Eye (tissue), 1 donor: ENCODE measurements at places on chromosomes 4 and X.

DNA sequence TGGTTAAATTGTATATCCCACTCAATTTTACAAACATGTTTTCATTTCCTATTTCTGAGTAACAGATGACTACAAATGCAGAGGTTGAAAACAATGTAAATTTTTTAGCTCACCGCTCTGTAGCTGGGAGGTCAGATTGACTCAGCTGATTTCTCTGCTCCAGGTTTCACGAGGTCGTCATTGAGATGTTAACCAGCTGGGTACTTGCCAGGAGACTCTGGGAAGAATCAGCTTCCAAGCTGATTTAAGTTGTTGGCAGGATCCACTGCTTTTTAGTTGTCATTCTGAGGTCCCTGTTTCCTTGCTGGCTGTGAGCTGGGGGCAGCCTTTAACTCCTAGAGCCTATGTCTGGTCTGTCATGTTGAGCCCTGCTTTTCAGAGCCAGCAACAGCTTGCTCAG, 864.3 kb upstream of the AGA start:
- DNase-seq: no peak

- no peak for DNase-seq
Measured at GRCh38 chrX:110114260-110114776, 111.4 kb downstream of the TMEM164 start.

DNA sequence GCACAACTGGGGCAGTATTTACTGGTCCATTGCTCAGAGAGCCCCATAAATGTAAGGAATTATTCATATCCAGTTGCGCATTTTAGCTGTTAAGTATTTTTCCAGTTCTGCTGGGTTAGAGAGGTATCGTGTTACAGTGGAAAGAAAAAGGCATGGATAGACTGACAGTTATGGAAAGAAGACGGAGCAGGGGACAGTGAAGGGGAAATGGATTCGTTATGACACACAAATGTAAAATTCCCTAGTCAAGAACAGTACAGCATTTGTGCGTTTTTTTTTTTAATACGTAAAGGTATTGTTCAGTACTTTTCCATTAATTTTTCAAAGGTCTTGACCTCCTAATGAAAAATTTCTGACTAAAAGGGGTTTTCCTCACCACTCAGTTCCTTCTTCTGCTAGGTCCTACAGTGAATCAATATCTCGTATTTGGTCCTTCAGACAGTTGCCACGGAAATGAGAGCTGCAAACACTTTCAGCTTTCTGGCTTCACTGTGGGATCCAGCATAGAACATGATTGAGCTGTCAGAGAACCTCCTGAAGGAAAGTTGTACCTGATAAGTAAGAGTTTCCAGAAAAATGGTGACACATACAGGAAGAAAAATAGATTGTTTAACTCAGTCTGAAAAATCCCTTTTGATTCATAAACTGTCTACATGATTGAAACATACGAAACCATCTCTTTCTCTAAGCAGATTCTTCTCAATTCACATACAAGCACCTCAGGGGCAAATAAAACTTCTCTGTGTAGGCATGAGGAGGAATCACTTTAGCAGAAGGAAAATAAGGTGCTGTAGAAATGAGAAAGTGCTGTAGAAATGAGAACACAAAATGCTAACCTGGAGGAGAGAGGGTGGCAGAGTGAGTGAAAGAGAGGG, 21.8 kb upstream of the BBS12 start:
- DNase-seq: no peak

GRCh38 chr4:138113819-138114400, 128.2 kb downstream of the SLC7A11 start:
- no peak for DNase-seq

DNA sequence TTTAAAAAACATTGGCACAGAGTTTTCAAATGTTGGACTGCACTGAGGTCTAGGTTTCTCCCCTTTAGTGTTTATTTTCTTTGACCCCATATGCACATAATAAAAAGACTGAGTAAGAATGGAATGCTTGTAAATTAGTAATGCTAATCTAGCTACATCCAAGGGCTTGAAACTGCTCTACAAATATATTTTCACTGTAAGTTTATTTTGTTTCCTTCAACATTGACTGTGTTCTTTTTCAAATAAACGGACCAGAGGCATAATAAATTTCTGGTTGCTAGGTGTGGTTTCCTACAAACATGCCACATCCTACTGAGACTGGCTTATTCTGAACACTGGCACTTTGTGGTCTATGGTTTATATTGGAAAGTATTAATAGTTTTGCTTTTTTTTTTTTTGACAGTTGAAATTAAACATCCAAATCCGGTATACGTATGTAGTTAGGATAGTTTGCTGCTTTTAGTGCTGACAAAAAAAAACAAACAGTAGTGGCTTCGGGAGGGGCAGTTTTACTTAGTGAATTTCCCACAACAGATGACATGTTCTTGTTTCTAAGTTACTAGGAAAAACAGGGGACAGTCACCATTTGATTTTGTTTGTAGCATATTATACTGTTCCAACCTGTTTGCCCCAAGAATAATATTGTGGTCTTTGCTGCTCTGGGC, 13.2 kb downstream of the CA5B start:
- peak; percentile 23 for DNase-seq

- DNase-seq: peak; percentile 17
Measured at GRCh38 chr4:90025248-90025647, 101.9 kb upstream of the CCSER1 start.

DNA sequence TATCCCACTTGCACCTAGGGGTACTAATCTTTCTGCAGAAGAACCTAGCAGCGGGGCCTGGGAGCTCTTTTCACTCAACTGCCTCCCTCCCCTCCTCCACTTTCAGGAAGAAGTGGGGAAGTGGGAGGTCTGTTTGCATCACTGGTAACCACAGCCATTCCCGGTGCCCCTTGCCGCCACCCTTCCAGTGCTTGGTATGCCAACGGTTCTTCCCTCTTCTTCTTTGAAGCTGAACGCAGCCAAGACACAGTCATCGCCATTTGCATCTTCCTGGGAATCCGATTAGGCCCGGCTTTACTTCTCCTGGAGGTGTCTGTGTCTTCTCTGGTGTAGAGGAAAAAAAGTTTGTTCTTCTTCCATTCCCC, 47.2 kb upstream of the RBPJ start:
- DNase-seq: no peak

GRCh38 chr4:148735432-148736155, 293.4 kb upstream of the NR3C2 start:
- DNase-seq: no peak

- peak; percentile 95 for DNase-seq
Measured at GRCh38 chr4:82044141-82044993, 329.4 kb downstream of the HNRNPD start.

GRCh38 chr4:42150653-42151567, 1.5 kb downstream of the BEND4 start:
- peak; percentile 67 for DNase-seq

DNA sequence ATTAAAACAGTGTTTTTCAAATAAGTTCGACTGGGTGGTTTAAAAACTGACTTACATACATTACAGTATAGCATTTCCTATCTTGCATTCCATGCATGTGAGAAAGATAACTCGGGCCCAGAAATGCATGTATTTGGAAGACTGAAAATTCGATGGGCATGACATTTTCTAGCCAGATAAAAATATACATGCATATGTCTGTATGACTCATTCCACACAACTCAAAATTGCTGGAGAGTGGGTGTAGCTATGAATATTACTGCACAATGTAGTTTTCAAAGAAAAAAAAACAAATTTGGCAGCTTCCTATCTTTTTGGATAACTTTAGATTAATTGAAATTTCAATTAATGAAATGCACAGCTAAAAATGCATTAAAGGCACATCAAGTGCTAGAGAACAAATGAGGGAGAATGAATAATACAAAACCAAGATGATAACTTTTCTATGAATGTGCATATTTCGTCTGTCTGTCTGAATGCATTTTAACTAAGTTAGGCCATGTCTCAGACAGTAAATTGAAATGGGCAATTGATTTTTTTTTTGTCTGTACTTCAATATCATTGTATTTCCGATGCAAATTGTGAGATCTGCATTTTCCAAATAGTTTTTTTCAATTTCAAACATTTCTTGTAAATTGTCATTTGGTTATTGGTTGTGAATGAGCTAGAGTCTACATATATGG, 54.5 kb upstream of the GABRA2 start:
- DNase-seq: no peak

DNA sequence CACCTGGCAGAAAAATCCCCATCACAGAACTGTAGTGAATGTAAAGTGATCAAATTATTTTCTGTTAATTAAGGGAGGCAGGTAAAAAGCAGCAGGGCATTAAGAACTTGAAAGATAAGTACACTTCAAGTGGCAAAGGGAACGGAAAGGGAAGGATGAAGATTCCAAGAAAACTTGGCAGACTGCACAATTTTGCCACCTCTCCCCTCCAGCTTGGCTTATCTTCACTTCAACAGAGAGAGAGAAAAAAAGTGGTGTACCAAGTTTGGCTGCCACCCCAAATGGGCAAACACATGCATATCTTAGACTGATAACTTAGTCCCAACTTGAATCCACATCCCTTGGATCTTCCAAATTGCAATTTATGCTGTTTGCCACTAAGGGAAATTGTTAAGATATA, 598.1 kb upstream of the ACTRT1 start:
- DNase-seq: no peak

DNA sequence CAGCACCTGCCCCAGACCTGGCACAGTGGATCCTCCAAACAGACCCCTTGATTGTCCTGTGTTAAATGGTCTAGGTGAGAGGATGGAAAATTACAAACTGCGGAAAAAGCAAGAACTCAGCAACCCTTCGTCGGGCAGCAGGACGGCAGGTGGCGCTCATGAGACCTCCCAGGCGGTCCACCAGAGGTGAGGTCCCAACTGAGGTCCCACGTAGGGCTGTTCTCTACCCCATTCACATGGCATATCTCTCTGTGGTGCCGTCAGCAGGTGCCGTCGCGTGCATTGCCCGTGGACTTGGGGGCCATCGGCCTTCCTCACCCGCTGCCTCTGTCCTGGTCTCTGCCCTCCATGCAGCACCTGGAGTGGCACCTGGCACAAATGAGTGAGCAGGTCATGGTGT, 88.2 kb downstream of the CRMP1 start:
- no peak for DNase-seq

GRCh38 chr4:110622841-110623717, at the start of gene PITX2:
PITX2 (minus strand) TSS chr4:110623077; CDS start chr4:110622460, 617 bp downstream.
- DNase-seq: peak; percentile 97

DNA sequence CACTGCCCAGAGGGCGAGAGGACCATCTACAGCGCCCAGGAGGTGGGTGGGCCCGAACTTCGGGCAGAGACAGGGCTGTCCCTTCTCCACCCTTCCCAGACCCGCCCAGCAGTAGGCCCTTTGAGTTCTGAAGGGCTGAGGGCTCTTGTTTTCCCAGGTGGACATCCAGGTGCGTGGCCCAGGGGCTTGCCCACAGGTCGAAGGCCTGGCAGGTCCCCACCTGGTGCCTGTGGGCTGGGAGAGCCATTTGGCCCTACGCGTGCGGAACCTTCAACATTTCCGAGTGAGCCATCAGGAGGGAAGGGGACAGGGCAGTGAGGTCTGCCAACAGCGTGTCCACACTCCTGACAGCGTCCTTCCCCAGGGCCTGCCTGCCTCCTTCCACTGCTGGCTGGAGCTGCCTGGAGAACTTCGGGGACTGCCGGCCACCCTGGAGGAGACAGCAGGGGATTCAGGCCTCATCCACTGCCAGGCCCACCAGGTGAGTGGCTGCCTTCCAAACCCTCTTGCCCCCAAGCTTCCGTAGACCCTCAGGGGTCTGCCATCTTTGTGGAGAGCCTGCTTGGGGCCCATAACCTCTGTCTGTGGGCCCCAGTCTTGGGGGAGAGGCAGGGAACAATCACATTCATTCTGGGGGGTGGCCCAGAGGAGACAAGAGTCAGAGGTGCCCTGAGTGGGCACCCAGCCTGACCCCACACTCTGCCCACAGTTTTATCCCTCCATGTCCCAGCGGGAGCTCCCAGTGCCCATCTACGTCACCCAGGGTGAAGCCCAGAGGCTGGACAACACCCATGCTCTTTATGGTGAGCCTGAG, 6.8 kb downstream of the PLXNB3 start:
- no peak for DNase-seq

- no peak for DNase-seq
Measured at GRCh38 chr4:24240655-24241054, 343.7 kb downstream of the DHX15 start.

- DNase-seq: peak; percentile 6
Measured at GRCh38 chrX:8629871-8630270, 102.1 kb downstream of the ANOS1 start.

DNA sequence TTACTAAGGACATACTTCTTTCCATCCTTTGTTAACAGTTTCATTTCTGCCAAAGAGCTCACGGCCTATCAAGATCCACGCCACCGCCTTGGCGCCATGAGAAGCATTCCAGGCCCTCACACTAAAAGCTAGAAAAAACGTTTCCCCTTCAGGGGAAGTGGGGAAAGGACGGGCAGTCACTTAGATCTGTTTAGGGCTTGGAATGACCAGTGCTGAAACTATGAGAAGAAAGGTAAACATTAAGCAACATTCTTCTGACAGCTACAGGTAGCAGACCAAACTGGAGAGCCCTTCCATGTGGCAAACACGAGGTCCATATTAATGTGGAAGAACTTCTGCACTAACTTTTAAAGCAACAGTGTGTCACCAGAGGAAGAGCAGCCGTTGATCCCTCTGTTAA, 146.7 kb downstream of the SH3KBP1 start:
- no peak for DNase-seq

DNA sequence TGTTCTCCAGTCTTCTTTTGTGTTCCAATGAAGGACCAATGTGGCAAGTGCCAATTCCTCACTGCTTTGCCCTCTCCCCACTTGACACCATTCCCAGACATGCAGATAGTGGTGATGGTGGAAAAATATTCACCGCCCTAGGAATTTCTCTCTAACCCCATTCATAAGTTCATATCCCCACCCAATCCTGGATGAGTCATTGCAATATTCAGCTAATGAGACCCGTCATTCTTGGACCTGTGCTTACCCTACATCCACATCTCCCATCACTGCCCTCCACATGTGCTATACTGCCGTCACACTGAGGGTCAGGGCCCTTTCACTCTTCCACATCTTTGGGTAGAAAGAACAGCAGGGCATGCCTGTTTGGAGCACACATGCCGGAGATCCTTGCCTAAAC, 199.2 kb downstream of the KCNIP4 start:
- DNase-seq: no peak

DNA sequence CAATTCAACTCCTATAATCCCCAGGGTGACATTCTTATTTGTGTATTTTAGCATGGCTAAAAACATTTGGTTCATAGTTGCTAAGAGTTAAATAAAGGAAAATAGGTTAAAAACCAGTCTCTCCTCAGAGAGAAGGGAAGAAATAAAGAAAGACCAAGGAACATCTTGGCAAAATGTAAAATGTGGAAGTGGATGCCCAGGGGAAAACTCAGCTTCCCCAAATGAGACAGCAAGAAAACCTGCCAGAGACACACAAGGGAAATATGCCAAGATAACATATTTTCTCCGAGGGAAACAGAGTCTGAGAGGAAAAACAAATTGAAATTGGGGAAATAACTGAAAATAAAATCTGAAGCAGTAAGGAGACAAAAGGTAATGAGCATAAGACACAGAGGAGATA, 1569.3 kb downstream of the PCDH18 start:
- DNase-seq: no peak

DNA sequence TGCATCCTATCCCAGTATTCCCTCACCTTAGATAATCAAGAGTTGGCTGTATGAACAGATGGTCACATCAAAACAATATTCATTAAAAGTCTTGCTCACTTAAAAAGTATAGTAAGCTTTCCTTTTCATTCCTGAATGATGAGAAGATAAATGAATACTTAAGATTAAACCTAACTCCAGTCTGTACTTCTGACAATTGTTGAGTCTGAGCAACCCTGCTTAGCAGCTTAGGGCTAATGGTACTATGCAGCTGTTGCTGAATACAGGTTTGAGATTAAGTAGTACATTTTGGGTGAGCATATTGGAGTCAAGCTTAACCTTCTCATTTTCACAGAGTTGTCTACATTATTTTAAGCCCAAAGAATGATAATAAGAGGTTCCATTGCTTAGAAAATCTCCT, 121.7 kb upstream of the ETNPPL start:
- DNase-seq: no peak
